ENCODE measurements at places on chromosomes 7 and 10.

DNA sequence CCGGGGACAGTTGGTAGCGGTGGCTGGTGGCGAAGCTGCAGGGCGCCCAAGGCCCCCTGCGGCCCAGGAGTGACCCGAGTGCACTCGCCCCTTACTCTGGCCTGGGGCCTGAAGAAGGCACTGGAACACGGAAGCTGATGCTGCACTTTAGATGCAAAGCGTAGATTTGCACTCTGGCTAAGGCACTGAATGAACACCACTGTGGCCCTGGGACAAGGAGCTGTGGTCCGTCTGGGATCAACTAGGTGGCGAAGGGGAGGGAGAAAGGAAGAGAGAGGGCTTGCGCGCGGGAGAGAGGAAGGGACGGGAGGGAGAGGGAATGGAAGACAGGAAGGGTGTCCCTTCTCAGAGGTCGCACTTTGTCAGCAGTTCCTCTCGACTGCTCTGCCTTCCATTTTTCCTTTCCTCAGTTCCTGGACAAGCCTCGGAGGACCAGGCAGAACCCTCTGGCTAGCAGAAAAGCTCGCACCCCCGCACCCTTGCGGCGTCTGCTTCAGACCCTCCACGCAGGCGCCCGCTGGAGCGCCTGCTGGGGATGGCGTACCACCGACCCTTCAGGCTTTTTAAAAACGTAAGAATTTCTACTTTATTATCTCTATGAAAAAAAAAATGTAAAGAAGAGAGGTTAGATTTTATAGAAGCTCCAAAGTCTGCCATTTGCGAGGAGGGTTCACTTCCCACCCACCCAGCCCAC, 1.2 kb downstream of the FERD3L start:
- no peak for DNase-seq

DNA sequence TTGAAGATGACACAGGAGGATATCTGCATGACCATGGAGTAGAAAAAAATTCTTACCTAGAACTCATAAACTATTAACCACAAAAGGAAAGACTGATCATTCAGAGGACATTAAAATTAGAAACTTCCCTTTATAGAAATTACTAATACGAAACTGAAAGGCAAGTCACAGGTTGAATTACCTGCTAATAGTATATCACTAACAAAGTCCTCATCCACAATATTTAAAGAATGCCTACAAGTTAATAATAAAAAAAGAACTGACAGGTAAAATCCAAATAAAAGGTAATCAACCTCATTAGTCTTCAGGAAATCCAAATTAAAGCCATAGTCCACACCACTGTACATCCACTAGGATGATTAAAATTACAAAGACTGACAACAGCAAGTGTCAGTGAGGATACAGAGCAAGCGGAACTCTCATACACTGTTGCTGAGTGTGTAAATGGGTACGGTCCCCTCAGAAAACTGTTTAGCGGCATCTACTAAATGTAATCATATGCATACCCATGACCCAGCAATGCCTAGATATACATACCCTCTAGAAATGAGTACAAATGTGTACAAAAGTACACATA, 71.2 kb downstream of the ARHGAP21 start:
- DNase-seq = no peak

GRCh38 chr7:107856806-107857540, 34.0 kb upstream of the DLD start:
- no peak for DNase-seq

DNA sequence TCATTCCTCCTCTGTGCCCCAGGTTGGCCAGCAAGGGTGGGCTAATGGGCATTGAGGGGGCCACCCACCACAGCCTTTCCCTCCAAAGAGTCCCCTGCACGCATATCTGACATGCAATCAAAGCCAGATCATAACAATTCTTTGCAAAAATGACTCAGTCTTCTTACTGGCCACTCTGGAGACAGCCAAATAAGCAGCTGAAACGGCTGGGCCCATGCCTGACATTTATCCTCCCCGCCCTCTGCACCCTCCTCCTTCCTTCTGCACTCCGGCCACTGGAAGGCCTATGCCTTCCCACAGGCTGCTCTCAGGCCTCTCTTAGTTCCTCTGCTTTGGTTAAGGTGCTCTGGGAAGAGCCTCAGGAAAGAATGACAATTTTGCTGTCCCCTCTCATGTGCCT, 29.2 kb upstream of the NPFFR1 start:
- DNase-seq = no peak

GRCh38 chr7:33903791-33904680, 1.3 kb upstream of the BMPER start:
- DNase-seq = no peak

GRCh38 chr10:126110489-126111180, 214.3 kb downstream of the FANK1 start:
- no peak for DNase-seq

DNA sequence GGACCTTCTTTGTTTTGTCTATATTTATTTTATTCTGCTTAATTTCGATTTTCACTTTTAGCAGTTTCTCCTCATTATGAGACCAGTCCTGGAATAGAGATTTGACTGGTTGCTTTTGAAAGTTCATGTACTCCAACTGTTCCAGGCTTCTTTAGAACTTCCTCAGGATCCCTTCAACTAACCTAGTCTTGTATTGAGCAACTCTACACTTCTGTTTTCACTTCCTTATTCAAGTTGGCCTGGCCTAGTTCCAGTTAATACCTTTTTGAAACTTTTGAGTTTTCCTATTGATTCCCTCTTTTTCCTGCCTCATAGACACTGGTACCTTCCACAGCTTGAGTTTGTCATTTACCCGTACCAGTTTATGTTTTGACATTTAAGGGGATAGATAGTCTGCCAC, 421.7 kb downstream of the ATRNL1 start:
- no peak for DNase-seq

GRCh38 chr10:98423691-98424120, 8.7 kb upstream of the PYROXD2 start:
- DNase-seq = no peak

DNA sequence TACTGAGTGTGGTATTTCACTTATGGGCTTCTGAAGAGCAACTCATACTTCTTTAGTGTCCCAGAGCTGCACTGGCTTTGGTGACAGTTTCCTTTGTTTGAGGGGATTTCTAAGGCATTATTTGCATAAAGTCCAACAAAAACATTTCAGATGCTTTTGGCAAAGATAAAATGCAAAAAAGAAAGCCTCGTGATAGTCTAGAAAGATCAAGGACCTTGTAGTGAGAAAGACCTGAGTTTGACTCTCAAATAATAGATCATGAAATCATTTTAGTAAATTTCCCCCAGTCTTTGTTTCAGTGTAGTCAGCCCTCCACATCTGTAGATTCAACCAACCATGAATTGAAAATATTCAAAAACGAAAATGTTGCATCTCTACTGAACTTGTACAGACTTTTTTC, 107.4 kb downstream of the EEPD1 start:
- no peak for DNase-seq

DNA sequence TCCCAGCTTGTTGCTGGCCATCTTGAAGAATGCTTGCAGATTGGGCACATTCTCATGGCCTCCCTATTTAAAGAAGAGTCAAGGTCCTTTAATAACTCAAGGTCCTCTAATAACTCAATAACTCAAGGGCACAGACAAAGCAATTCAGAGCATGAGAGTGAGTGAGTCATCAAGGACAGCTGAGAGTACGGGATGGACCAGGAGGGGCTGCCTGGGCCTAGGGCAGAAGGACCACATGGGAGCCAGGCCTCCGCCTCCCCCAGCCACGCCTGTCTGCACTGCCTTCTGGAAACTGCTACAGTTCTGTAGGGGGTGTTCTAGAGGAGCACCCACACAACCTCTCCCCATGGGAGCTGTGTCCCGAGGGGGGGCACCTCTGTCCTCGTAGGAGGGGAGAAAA, 48.9 kb downstream of the ZNF503 start:
- no peak for DNase-seq

DNA sequence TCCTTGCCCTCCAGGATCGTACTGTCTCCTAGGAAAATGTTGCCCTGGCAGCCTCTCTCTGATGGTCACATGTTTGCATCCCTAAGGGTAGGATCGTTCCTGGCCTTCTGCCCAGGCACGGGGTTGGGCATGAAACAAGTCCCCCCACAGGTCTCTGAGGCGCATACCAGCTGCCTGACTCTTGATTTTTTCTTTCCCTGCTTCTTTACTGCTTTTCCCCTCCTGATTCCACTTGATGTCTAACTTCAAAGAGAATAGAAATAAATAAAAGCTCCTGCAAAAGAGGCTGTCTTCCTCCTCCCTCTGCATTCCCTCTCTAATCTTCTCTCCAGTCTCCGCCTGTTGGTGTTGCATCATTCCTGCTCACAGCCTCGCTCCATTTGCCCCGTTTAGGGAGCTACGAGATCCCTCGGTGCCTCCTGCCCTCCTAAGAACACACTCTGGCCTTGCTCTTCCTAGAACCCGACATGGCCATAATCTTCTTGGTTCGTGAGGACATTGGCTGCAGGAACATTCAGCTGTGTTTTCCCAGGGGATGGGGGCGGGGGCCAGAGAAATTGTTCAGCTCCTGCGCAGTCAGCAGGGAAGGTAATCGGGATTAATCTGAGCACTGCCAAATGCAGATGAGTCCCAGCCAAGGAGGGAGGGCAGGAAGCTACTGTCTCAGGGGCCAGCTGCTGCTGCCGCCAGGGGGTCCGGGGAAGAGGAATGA, 26.0 kb downstream of the LEP start:
- DNase-seq = no peak

DNA sequence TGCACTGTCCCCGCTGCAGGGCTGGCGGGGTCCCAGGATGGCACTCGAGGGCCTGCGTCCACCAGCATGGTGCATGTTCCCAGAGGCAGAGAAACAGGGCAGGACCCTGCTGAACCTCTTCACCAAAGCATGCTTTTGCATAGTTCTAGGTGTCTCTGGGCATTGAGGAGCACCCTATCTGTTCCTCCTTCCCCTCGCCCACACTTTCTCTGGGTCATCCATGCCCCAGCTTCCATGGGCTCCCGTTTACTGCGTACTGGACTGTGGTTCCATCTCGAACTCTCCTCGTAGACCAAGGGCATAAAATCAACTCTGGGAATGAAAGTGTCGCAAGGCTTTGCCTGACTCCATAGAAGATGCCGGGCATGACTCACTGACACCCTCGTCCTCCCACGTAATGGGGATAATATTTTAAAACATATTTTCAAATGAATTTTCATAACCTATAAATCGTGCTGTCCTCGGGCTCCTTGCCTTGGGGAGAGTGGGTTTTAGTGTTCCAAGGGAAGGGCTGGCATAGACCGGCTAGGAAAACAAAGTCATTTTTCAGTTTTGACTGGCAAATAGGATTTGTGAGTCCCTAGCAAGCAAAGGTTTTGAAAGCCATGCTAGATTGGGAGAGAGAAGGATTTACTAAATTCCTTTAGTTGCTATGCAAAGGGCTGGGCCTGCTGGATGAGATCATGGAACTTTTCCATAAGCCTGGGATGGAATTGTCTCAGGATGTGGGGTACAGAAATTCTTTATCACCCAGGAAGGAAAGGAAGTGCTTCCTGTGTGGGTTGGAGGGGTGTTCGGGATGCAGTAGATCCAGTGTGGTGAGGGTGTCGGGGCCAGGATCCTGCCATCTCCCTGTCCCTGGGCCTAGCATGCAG, 498.7 kb upstream of the MKI67 start:
- no peak for DNase-seq

- DNase-seq = no peak
Measured at GRCh38 chr10:62199584-62199983, 69.1 kb downstream of the RTKN2 start.

DNA sequence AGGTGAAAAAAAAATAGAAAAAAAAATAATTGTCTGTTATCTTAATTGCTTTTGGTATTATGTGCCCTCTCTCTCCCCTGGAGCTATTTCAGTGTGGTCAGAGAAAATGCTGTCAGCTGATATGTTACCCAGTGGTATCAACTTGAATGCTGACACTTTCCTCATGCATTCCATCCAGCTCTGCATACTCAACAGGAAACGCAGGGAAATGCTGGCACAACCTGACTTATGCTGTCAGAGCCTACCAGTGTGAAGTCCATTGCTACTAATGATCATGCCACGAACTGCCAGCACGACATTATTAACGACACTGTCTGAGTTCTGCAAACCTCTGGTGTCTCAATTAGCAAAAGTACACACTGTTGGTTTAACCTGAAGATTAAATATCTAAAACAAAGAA, 182.8 kb downstream of the ZWINT start:
- no peak for DNase-seq

DNA sequence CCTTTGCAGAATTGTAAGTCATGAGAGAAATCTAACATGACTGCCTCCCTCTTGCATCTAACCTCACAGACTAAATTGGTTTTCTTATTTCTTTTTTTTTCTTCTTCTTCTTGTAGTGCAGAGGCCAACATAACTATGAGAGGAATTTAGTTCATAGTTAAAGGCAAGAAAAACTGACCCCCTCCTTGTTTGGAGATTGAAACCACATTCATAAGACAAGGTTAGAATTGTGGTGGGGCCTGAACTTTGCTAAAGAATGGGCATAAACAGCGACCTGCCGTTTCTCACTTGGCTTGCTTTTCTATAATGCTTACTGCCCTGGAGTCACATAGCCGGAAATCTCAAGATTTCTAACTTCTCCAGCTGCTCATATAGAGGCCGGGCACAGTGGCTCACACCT, 2.4 kb upstream of the POLM start:
- no peak for DNase-seq

GRCh38 chr7:82327898-82328297, 115.7 kb downstream of the CACNA2D1 start:
- no peak for DNase-seq

- DNase-seq = no peak
Measured at GRCh38 chr7:34365011-34365410, 293.0 kb upstream of the NPSR1 start.

GRCh38 chr7:116674508-116675173, 2.6 kb downstream of the MET start:
- DNase-seq = no peak

- no peak for DNase-seq
Measured at GRCh38 chr7:25118048-25118753, 6.9 kb downstream of the CYCS start.

DNA sequence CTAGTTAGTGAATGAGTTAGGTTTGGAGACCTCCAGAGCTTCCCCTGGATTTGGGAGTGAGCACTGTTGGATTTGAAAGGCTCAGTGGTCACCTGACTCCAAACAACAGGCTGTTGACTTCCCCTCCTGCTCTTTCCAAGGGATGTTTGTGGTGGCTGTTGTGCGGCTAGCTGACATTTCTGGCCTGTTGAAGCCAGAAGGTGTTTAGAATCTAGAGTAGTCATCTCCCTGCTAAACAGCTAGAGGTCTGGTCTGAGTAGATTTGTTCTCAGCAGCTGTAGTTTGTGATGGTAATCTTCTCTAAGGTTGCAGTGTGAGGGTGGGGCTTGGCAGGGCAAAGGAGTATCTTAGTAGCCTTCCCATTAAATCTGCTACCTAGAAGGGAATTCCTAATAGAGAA, 30.1 kb downstream of the BPGM start:
- no peak for DNase-seq

GRCh38 chr7:40436710-40437109, 301.9 kb downstream of the SUGCT start:
- no peak for DNase-seq

GRCh38 chr7:158101821-158102450, 485.7 kb downstream of the PTPRN2 start:
- DNase-seq = no peak

- no peak for DNase-seq
Measured at GRCh38 chr7:39855325-39855674, 94.8 kb upstream of the CDK13 start.
